ENCODE measurements at places on chromosomes 12 and 14. TPM values are rescaled to one million over a fixed set of nuclear protein-coding genes. Genes with fewer than 3 reads are reported as not detected.

The CFAP54 gene
- total RNA-seq, result 0.15 TPM

DNA sequence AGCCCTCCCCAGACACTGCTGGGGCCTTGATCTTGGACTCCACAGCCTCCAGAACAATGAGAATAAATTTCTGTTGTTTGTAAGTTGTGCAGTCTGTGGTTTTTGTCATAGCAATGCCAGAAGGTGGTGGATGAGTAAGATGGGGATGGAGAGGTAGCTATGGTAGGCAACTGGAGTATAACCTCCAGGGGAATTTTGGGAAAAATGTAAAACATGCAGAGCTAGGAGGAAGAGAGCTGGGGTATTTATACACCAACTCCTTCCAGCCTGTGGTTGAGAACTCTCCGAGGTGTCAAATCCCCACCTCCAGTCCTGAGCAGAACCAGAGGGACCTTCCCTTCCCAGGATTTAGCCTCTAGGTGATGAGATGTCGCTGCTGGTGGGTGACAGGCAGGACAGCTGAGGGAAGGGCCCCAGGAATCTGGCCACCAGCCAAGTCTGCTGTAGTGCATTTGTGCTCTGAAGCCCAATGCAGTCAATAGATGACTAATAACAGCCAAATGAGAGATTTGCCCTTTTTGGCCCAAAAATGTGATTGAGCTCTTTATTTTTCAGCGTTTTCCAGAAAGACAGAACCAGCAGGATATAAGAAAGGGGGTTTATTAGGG lies 19.1 kb upstream of the CEP170B start:
- no peak for DNase-seq
- no peaks in the 10 kb centered on the region for H3K36me3 ChIP-seq
- H3K27me3 ChIP-seq, result peaks cover 36% of the 10 kb centered on the region
- no peak overlapping the region for H3K4me3 ChIP-seq
- H3K27ac ChIP-seq, result no peak overlapping the region
- H3K4me1 ChIP-seq, result peaks cover 12% of the 10 kb centered on the region

The ARHGEF40 gene
- total RNA-seq, result 144 TPM

DNA sequence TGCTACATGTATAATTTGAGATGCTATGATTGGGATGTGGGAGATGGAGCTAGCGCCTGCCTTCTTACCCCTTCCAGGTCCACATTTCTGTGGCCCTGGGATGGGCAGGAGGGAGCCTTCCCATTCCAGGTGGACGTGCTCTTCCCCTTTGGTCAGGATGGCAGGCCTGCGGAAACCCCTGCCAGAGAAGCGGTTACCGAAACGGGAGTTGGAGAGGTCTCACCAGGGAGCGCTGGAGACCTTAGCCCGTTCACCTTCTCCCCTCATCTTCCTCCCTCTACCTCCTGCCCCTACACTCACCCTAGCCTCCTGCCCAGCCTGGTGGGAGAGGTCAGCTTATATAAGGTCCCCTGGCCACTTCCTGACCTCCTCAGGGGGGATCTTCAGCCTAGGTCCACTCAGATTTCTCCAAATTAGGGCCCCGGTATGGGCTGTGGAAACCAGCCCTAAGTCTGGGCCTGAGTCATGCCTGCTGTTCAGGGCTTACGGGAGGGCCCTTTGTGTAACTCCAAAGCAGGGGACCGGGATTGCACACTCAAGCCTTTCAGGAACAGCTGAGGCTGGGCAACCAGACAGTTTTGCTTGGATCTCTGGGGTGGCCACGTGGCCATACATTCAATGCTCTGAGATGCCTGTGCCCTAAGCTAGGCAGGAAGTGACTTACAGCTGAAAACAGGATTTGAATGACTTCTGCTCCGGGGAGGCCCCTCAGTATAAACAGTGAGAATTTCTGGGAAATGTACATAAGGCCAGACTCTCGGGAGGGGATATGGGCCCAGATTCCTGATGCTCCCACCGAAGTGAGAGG lies 10.2 kb upstream of the MEG3 start:
- no peaks in the 10 kb centered on the region for H3K36me3 ChIP-seq
- peaks cover 25% of the 10 kb centered on the region for H3K4me1 ChIP-seq

The ANKS1B gene
- 1.9 TPM for total RNA-seq

GRCh38 chr12:27260746-27261145 lies 16.7 kb downstream of the STK38L start:
- peak overlapping the region; percentile 27 for H3K4me3 ChIP-seq
- DNase-seq, result no peak
- peaks cover 86% of the 10 kb centered on the region for H3K4me1 ChIP-seq
- peak overlapping the region; percentile 89 for H3K27ac ChIP-seq

The TAS2R9 gene
- total RNA-seq, result not detected

- peak overlapping the region; percentile 95 for H3K27ac ChIP-seq
- peaks cover 55% of the 10 kb centered on the region for H3K4me1 ChIP-seq
- no peak for DNase-seq
- no peaks in the 10 kb centered on the region for H3K27me3 ChIP-seq
- no peak overlapping the region for H3K4me3 ChIP-seq
Observed at GRCh38 chr12:108576660-108577234, 14.4 kb downstream of the ISCU start.

The HEATR5A gene
- total RNA-seq, result 57.7 TPM

- no peaks in the 10 kb centered on the region for H3K4me1 ChIP-seq
- H3K4me3 ChIP-seq, result no peak overlapping the region
- H3K27ac ChIP-seq, result no peak overlapping the region
- no peak for DNase-seq
- peaks cover 30% of the 10 kb centered on the region for H3K27me3 ChIP-seq
- peaks cover 2% of the 10 kb centered on the region for H3K36me3 ChIP-seq
Observed at GRCh38 chr12:99954724-99955123, 30.0 kb downstream of the ANKS1B start.

- H3K27me3 ChIP-seq, result no peaks in the 10 kb centered on the region
- H3K4me3 ChIP-seq, result no peak overlapping the region
- no peak for DNase-seq
- H3K4me1 ChIP-seq, result no peaks in the 10 kb centered on the region
Observed at GRCh38 chr12:45208604-45209487, 7.0 kb upstream of the ANO6 start.

GRCh38 chr12:12365931-12366431 lies 9.1 kb downstream of the BORCS5 start:
- no peak for DNase-seq
- no peak overlapping the region for H3K4me3 ChIP-seq
- H3K27ac ChIP-seq, result no peak overlapping the region
- peaks cover 6% of the 10 kb centered on the region for H3K36me3 ChIP-seq
- no peaks in the 10 kb centered on the region for H3K27me3 ChIP-seq

The LRP1-AS gene
- not detected for total RNA-seq

GRCh38 chr14:32201816-32202490 lies at the start of gene RNU6-7:
Gene RNU6-7 (plus strand): TSS chr14:32202045.
- peaks cover 5% of the 10 kb centered on the region for H3K27me3 ChIP-seq
- no peaks in the 10 kb centered on the region for H3K36me3 ChIP-seq
- H3K4me3 ChIP-seq, result peak within 1 kb of the TSS; percentile 89
- DNase-seq, result no peak
- peaks cover 25% of the 10 kb centered on the region for H3K4me1 ChIP-seq
- peak within 1 kb of the TSS; percentile 100 for H3K27ac ChIP-seq

All from chondrocyte (in vitro differentiated cells).